ENCODE measurements at places on chromosomes 16 and 17. TPM values are rescaled to one million over a fixed set of nuclear protein-coding genes. Genes with fewer than 3 reads are reported as not detected.

- DNase-seq: no peak
Observed at GRCh38 chr17:2157081-2157480, 102.2 kb downstream of the HIC1 start.

- no peak for DNase-seq
Observed at GRCh38 chr16:56855946-56856345, 9.1 kb upstream of the SLC12A3 start.

- DNase-seq: no peak
Observed at GRCh38 chr17:3693829-3694231, 2.1 kb downstream of the P2RX5 start.

SLC7A6 gene
- total RNA-seq: 57.3 TPM

TP53TG3B gene
- not detected for total RNA-seq
